ENCODE measurements at places on chromosomes 5 and 9. TPM values are rescaled to one million over a fixed set of nuclear protein-coding genes. Genes with fewer than 3 reads are reported as not detected.
A peak's percentile ranks its signal among the peaks of the same experiment; 100 is the strongest.

DNA sequence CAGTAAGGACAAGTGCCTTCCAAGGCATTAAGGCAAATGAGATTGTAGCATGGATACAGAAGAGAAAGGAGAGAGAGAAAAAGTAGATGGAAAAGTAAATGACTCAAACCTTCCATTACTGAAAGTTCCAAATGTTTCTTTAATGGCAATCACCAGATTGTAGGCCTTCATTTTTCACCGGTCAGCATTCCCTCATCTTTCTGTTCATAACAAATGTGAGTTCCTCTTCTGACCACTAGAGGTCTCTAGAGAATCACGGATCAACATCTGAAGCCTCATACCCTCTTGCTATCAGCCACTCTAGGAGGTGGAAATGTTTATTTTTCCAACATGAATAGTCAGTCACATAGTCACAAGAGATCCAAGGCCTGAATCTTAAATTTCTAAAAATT, 73.6 kb upstream of the RPS23 start:
- DNase-seq: peak; percentile 54

GRCh38 chr5:60147791-60148190, 254.3 kb upstream of the PDE4D start:
- DNase-seq: no peak

- no peak for DNase-seq
Measured at GRCh38 chr9:112774006-112774996, 23.7 kb downstream of the SNX30 start.

DNA sequence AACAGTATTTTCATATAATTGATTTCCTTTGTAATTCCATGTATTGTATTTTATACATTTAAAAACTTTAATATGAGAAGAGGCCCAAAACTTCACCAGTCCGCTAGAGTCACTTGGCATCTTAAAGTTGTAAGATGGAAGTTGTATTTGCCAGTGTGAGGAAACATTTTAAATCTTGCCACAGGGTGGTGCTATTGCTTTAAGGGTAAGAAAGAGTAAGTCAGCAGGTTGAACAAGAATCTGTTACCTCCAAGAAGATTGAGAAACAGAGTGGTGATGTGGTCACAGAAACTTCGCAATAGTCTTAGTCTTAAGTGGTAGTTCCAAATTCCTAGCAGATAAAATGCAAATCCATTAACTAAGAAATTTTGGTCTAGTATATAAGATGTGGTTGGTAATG, 39.8 kb upstream of the RANBP6 start:
- DNase-seq: peak; percentile 35

The EIF4E1B gene
- 1.2 TPM for total RNA-seq

DNA sequence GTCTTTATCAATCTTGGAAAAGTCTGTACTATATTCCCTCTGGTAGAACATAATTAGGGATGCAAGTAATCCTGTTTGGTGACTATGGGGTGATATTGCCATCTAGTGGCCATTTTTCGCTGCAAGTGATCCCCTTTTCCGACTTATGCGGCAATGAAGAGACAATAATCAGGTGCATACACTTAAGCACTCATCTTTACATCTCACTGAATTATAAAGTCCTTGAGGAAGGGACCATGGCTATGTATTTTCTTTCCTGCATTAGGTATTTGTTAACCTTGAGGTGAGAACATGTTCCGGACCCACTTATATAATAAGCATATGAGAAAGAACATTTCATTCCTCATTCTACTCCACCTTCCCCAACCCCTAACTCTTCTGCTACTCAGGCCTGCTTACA, 19.6 kb upstream of the LIX1 start:
- DNase-seq: peak; percentile 82

The PCDH1 gene
- total RNA-seq: 25.5 TPM
